Heart right ventricle (tissue), 16 donors: ENCODE measurements at places on chromosomes 3 and 15.

DNA sequence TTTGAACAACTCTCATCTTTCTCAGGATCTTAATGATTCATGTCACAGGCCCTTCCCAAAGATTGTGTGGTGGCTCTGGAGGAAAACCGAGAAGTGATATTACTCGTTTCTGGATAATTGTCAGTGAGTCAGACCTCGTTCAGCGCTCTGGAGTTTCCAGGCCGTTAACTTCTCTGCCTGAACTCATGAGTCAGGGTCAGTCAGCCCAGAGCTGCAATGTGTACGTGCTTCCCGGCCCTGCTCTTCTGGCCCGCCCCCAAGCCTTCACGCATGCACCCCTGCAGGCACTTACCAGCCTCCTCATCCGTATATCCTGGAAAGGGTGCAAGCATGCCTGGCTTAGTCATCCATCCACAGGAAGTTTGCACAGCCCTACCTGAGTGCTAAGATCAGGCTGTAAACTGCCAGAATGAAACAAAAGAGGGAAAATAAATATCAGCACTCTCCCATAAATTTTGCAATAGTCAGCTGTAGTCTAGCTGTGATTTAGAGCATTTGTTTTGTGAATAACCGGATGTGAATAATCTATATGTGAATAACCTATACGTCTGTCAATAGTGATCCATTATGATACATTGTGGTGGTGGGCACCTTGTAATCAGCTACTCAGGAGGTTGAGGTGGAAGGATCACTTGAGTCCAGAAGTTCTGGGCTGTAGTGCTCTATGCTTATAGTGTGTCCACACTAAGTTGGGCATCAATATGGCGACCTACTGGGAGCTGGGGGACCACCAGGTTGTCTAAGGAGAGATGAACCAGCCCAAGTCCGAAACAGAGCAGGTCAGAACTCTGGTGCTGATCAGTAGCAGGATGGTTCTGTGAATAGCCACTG lies 35.3 kb upstream of the SEMA4B start:
- DNase-seq, result peak; percentile 31

- DNase-seq, result no peak
Observed at GRCh38 chr3:10321630-10322351, 879 bp upstream of the SEC13 start.

DNA sequence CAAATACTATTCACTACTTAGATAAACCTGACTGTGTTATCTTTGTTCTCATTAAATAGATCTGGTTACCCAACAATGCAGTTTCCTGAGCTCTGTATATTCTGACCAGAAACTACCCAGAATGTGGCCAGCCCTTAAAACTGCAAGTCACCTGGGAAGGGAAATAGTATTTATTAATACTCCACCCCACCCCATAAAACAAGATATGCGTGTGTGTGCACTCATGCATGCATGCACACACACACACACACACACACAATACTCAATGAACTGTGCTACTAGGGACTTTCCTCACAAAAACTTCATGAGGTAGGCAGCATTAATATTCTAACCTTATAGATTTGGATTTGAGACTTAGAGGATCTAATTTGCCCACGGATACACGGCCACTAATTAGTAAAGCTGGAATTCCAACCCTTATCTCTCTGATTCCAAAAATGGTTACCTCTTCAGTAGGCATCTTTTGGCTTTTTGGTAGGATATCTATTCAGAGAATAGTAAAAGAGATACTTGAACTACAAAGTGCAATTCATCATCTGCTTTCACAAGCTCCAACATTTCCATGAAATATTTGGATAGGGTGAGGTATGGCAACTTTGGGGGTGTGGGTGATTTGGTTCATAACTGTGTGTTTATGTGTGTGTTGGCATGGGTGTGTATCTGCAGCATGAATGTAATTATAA lies 197.0 kb upstream of the CFAP20DC start:
- no peak for DNase-seq

GRCh38 chr3:155318740-155319139 lies 25.3 kb upstream of the STRIT1 start:
- DNase-seq, result no peak

DNA sequence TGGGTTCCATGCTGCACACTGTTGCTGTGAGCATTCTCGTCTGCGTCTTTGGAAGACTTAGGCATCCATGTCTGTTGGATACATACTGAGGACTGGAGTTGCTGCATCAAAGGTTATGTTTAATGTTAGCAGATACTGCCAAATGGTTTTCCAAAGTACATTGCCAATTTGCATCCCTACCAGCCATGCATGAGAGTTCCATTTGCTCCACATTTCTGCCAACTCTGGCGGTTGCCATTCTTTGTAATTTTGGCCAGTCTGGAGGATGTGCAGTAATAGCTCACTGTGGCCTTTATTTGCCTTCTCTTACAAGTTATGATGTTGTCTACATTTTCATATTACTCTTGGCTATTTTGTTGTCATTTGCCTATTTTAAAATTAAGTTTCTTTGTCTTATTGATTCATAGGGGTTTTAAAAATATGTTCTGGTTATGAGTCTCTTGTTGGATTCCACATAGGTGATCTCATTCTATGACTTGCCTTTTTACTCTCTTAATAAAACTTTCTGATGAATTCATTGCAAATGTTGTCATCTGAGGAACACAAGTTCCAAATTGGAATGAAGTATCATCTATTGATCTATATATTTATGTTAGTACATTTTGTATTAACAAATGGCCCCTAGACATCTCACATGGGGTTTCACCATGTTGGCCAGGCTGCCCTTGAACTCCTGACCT lies 42.1 kb downstream of the FBLN2 start:
- DNase-seq, result no peak

DNA sequence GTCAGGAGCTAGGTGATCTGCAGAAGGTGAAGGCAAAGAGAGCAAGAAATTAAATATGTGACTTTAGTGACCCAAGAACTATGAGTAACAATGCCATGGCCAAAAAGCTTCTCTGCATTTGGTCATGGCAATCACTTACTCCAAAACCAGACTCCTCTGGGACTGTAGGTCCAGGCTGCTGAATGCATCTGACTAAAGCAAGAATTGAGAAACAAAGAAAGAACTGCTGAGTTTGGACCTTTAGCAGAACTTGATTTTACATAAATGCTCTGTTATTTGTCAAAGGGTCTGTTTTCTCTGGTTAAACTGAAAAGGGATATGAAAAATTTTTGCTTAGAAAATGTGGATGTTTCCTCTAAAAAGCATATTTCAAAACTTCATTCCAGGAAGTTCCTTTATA lies 1102.2 kb downstream of the IGSF11 start:
- no peak for DNase-seq

- no peak for DNase-seq
Observed at GRCh38 chr15:51185213-51186159, 90.8 kb upstream of the TNFAIP8L3 start.

DNA sequence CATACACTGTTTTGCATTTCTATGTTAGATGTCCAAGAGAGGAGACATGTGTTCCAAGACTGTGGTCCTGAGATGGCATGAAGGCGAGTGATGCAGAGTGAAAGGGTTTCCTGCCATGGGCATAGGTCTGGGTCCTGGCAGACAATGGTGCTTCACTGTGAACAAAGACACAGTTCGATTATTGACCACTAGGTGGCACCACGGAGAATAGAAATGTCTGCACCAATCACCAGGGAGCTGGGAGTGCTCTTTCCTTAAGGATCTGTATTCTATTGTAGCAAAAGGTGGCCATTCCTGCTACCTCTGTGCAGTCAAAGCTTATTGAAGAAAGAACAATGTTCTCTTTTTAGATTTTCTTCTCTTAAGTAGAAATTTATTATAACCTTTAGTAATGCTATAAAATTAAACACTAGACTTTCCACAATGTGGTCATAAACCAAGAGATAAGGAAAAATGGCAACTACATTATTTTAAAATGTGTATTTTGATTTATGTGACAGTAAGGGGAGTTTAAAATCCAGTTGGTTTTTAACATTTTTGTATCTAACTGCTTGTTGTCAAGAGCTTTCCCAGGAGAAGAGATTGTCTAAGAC lies 88.7 kb downstream of the GABRG3 start:
- no peak for DNase-seq

- DNase-seq, result no peak
Observed at GRCh38 chr3:66756468-66757036, 241.6 kb upstream of the KBTBD8 start.

- no peak for DNase-seq
Observed at GRCh38 chr3:54668236-54668635, 259.6 kb downstream of the LRTM1 start.

DNA sequence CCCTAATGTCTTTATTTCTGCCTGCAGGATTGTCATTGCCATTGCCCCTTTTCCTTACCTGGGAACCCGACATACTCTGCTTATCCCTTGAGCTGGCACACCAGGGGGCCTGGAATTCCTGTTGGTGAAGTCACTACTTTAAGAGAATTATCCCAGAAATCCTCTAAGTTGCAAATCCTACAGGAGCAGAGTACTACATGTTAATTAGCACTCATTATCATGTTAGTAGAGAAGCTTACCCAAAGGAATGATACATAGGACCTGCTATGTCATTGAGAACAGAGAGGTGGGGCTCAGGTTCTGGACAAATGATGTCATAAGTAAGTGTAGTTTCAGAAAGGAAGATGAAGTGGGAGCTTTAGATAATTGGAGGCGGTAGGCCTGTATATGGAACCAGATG lies 27.4 kb downstream of the SCG5 start:
- DNase-seq, result no peak

DNA sequence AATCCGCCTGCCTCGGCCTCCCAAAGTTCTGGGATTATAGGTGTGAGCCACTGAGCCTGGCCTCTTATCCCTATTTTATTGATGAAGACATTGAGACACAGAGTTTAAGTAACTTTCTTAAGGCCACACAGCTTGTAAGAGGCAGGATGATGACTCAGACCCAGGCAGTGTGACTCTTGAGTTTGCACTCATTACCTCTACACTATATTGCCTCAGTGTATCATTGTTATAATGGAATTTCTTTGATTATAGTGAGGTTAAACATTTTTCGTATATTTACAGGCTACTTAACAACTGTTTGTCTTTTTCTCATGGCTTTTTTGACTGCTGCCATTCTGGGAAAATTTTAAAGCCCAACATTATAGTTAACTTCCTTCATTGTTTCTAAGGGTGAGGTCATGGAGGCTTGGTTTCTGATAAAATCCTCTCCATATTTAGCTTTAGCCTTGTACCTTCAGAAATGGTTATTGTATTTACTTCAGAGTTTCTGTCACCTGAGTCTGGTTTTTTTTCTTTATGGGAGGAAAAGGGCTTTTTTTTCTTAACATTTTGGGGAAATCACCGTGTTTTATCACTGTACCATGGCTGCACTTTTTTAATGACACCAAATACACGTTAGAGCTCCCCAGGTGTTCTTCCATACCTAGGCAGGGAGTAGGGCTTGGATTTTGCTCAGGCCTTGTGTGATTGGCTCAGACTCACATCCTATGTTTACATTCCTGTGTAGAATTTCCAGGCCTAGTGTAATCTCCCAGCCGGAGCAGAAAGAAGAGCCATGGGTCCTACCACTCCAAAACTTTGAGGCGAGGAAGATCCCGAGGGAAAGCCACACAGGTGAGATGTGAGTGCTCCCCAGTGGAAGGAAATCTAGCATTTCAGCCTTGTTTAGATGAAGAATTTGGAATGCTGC lies 6.3 kb downstream of the ZNF774 start:
- DNase-seq, result no peak

GRCh38 chr3:46716461-46717441 lies 918 bp downstream of the PRSS50 start:
- DNase-seq, result peak; percentile 7

GRCh38 chr3:34033839-34034238 lies 235.4 kb downstream of the PDCD6IP start:
- no peak for DNase-seq

DNA sequence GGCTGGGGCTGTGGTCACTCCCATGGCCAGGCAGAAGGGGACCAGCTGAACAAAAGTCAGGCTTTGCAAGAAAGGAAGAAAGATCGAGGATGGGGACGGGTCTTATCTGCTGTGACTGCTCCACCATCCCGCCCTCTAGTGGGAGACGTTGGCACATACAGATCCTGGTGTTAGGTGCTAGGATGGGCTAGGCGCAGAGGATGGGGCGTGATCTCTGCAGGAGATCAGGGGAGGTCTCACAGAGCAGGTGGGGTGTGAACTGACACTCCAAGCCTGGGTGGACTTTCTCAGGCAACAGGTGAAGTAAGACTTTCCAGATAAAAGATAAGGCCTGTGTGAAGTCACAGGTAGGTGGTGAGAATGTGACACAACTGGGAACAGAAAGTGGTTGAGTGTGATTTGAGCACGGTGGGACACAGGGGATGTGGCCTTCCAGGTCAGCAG lies 141.9 kb upstream of the SMAD3 start:
- no peak for DNase-seq

DNA sequence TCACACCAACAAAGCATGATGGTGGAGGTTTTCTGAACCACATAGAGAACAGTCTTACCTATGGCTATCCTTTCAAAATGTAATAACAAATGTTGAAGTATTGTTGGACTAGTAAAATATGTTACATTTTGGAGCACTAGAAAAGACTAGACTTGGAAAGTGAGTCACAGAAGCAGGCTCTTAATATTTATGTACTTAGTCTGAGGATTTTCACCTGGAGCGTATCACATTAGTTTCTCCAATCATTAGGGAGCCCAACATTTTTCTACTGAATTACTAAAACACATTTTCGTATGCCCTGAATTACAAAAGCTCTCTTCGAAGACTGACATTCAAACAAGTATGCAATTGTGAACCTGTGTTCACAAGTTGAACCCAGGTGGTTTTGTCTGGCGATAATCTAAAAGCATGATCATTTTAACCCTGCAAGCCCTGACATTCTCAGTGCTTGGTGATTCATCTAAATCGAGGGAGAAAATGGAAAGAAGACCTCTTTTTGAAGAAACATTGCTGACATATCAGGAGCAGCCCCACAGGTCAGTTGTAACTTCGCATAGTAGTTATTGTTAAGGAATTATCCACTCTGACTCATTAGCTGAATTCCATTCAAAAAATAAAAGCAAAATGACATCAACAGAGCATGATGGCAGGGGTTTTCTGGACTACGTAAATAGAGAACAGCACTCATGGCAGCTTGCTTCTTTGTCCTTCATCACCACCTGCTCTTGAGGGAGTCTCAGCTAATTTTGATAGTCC lies 679.8 kb upstream of the NECTIN3 start:
- DNase-seq, result no peak

DNA sequence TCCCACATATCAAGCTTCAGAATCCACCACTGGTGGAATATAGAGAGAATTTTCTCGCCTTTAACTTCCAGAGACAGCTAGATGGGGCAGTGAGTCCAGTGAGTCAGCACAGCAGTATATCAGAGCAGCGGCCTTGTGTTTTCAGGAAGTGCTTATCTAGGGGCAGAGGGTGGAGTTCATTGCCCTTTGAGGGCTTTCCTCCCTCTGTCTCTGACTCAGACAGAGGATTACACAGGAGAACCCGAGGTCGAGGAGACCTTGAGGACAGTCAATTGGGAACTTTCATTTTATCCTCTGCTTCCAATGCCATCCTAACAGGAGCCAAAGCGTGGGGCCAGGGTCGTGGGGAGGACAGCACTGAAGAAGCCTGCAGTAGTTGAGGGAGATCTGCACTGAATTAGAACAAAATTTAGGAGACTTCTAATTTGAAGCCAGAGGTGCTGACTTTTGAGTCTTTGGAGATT lies 109.6 kb upstream of the UMPS start:
- DNase-seq, result peak; percentile 40
